ENCODE measurements at places on chromosomes 5 and 9. TPM values are rescaled to one million over a fixed set of nuclear protein-coding genes. Genes with fewer than 3 reads are reported as not detected.

Gene CCL21
- not detected for polyA plus RNA-seq

Gene GGTA1
- polyA plus RNA-seq: not detected

Gene FOXD1
- polyA plus RNA-seq: 7.5 TPM

Gene SHOC1
- polyA plus RNA-seq: 0.07 TPM

Gene ARL14EPL
- polyA plus RNA-seq: 0.05 TPM

Gene PCDHGA2
- 6.3 TPM for polyA plus RNA-seq

Gene TGFBR1
- 86.3 TPM for polyA plus RNA-seq

Gene PTGS1
- polyA plus RNA-seq: 78.3 TPM

Gene PSMD5
- polyA plus RNA-seq: 57.6 TPM

Gene WDR38
- polyA plus RNA-seq: not detected

Gene IFNE
- polyA plus RNA-seq: 0.67 TPM

Gene UNC5A
- polyA plus RNA-seq: not detected

DNA sequence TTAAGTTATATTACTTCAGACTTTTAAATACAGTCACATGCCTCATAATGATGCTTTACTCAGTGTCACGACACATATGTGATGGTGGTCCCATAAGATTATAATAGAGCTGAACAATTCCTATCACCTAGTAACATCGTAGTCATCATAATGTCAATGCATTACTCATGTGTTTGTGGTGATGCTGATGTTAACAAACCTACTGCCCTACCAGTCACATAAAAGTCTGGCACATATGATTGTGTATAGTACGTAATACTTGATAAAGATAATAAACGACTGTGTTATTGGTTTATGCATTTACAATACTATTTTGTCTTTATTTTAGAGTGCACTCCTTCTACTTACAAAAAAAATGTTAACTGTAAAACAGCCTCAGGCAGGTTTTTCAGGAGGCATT lies 103.7 kb downstream of the PAM start:
- DNase-seq: no peak

GRCh38 chr5:1011741-1012312 lies 3.2 kb downstream of the NKD2 start:
- no peak for DNase-seq

DNA sequence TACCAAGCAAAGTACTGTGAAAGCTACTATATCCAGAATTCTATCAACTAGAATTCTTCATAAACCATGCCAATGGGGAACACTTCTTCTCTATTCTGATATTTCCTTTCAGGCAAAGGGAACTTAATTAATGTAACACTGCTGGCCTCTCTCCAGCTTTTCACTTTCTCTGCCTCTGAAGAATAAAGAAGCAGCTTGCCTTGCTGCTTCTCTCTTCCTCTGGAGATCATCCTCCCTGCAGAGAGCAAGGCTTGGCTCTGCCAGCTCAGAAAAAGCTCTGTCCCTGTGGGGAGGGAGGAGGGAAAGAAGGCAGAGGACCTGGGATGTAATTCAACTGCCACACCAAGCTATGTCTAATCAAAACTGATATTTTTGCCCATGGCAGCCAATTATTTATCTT lies 6.5 kb downstream of the CTNND2 start:
- DNase-seq: no peak

- no peak for DNase-seq
Measured at GRCh38 chr9:126061575-126061974, 265.1 kb upstream of the MVB12B start.

GRCh38 chr5:16245249-16245648 lies 65.7 kb upstream of the MARCHF11 start:
- DNase-seq: no peak

- DNase-seq: no peak
Measured at GRCh38 chr5:54361691-54362411, 51.5 kb upstream of the ARL15 start.

GRCh38 chr9:5895782-5896181 lies 5.1 kb downstream of the MLANA start:
- no peak for DNase-seq

DNA sequence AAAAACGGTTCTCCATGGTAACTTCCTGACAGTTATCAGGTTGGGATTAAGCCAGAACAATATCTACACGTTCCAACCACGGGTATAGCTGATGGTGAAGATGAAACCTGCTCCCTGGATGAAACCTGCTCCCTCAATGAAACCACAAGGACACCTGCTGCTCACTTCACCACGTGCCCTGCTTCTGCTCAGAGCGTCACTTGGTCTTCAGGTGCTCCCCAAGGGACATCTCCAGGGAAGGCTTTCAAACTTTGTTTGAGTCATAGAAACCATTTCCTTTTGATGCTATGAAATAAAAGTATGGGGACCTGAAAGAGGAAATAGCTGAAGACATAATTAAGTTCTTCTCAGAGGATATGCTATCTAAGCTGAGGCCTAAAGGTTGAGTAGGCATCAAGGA lies 242.4 kb downstream of the MED10 start:
- DNase-seq: no peak

GRCh38 chr5:115068239-115069086 lies 101.2 kb downstream of the TRIM36 start:
- no peak for DNase-seq

- no peak for DNase-seq
Measured at GRCh38 chr9:113989017-113989713, 88.9 kb downstream of the AMBP start.

GRCh38 chr5:12865529-12865928 lies 961.3 kb upstream of the CTNND2 start:
- DNase-seq: no peak

DNA sequence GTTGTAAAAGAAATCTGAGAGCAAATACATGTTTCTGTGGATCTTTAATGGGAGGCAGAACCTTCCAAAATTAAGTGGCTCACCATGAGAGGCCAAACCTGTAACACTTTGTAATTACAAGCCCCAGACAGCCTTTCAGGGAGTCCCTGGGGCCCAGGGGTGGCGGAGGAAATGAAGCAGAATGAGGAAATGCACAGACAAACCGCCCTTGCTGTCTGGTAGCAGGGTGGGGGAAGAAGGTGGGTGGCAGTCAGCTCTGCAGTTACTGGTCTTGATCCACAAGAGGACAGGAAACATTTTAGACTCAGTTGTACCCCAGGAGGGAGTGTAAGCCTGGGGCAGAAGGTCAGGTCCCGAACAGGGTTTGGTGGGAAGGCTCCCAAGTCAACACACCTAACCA lies 6.5 kb downstream of the ARL14EPL start:
- DNase-seq: no peak

GRCh38 chr5:83973925-83974815 lies 253.5 kb upstream of the HAPLN1 start:
- DNase-seq: no peak

DNA sequence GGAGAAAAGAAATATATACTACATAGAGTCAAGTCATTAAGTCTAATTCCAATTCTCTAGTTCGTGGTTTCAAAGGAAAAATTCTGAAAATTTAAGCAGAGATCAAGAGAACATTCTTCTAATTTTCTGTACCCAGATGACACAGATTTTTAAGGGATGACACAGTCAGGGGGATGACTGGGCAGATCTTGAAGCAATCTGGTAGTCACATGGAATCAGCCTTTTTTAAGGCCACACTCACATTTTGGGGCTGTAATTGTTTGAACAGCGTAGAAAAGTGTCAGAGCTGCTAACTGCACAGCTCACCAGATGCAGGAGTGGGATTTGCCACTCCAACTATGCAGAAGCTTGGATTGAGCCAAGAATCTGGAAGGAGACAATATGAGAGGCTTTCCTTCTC lies 20.4 kb downstream of the PDE4D start:
- DNase-seq: peak; percentile 10

DNA sequence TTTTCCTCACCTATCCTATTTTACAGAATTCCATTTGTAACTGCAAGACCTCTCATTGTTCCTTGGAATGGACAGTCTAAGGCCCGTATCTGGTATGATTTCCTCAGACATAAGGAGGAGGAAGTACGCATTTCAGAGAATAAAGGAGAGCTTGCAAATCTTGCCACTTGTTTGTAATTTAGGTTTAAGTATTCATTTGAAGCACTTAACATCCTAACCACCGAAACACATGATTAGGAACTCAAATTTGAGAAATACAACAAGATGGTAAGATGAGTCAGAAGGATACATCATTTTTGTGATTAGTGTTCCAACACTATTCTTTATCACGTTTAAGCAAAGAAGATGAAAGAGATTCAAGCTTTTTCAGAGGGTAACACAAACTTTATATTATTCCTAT lies 3.9 kb upstream of the ZCCHC9 start:
- DNase-seq: no peak

GRCh38 chr5:168324859-168325630 lies 33.6 kb downstream of the WWC1 start:
- no peak for DNase-seq

DNA sequence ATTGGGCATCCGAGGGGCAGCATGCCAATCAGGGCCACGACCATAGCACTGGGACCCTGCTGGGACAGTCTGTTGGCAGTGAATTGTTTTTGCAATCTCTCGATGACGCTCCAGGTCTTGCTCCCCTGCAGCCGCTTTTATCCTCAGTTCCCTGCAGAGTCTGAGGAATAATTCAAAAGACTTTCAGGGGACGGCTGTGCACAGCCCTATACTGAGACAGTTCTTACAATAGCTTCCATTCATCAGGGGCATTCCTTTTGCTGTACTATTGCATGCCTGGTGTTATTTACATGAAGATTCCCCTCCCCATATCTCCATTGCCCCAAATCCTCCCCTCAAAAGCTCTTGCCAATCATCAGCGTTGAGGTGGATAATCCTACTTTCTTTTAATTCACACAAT lies 163.3 kb upstream of the WWC1 start:
- no peak for DNase-seq

GRCh38 chr5:39951070-39951469 lies 526.3 kb upstream of the DAB2 start:
- DNase-seq: no peak

- no peak for DNase-seq
Measured at GRCh38 chr5:440401-441201, 2.4 kb upstream of the EXOC3 start.

GRCh38 chr5:95989283-95990048 lies 27.8 kb upstream of the ELL2 start:
- DNase-seq: no peak

- no peak for DNase-seq
Measured at GRCh38 chr5:80757290-80757689, 102.5 kb upstream of the DHFR start.

DNA sequence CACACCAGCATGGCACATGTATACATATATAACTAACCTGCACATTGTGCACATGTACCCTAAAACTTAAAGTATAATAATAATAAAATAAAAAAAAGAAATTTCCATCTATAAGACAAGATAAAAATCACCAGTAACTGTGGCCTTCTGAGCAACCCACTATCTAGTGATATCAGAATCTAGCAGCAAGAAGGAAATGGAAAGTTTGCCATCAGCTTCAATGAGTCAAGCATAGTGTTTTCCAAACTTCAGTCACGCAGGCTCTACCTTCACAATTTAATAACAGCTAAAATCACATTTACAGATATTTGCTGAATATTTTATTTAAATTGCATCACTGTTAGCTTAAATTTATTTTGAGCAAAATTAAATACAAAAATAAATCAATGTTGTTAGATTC lies 345.3 kb upstream of the CD180 start:
- no peak for DNase-seq

DNA sequence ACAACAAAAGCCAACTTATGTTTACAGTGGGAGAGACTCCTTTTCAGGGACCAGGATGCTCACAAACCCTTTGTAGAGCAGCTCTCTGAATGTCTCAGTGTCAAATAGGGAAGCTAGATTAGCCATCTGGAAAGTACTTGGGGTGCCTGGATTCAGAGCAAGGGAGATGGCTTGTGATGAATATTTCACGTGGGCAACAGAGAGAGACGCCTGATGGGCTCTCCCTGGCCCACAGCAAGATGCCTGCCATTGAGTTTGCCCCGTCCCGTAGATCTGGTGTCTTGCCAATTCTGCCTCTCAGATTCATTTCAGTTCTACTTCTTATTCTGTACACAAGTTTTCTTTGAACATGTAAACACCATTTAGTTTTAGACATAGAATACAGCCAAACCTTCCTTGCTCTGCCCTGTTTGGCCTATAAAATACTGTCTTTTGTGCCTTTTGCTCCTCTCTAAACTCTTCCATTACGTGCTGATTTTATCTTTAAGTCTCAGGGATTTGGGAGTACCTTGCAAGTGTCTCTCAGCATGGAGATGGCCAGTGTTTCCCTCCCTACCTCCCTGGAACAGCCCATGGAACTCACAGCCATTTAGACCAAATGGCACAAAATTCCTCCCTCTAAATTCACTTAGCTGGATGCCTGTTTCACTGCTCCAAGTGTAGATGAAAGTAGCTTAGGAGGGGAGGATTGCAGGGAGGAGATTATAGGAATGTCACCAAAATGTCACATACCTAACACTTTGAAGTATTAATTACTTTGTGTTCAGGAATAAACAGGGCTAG lies 234.3 kb downstream of the SAXO1 start:
- no peak for DNase-seq

DNA sequence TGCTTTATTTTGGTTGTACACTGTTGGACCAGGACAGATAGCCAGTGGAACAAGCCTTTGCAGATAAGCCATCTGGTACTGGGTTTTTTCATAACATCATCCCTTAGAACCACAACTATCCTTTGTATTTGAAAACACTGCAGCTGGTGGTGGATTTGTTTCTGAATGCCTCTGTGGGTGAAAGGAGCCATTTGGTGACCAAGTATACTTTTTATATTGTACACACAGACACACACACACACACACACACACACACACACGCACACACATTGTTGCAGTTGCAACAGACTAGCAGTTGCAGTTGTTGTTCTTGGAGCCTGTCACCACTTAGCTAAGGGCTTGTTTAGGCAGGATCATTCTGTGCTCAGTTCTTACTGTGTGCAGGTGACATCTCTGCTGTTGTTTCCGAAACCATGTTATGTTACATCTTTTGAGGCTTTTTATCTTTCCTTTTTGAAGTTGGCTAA lies 22.9 kb upstream of the CAVIN4 start:
- DNase-seq: peak; percentile 45

DNA sequence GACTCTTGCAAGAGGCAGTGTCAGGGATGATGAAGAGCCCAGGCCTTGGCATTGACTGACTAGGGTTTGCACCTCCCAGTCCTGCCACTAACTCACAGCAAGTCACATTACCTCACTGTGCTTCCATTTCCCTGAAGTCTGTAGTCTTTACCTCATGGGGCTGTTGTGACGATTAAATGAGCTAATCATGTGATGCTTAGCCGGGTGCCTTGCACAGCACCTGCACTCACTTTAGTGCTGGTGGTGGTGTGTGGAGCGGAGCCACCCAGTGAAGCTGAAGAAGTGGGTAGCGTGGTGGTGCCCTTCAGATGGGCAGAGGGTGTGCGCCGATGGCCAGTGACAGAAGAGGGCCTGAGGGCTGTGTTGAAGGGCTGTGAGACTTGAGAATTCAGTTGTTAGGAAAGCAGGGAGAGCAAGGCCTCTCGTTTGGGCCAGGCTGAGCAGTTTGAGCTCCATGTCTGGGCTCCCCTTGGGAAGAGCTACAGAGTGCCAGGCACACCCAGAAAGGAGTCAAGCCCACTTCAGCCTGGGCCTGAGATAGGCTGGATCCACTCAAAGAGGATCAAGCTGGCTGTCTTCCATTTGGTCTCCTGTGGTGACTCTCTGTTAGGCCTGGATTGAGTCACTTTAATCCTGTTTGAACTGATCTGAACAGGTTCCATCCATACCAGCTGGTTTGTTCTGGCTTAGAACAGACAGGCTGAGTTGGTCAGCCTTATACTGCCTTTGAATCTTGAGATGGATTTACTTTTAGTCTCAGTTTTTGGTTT lies 42.5 kb downstream of the RALGPS1 start:
- peak; percentile 34 for DNase-seq

- no peak for DNase-seq
Measured at GRCh38 chr5:176609724-176610434, at the start of gene GPRIN1. Gene GPRIN1 (minus strand): TSS chr5:176610156. CDS start chr5:176599834, 10,322 bp downstream.

- DNase-seq: no peak
Measured at GRCh38 chr9:7879551-7880245, 80.1 kb upstream of the DMAC1 start.

Measured in AG04450 (cell line).